ENCODE measurements at places on chromosomes 6 and 20. TPM values are rescaled to one million over a fixed set of nuclear protein-coding genes. Genes with fewer than 3 reads are reported as not detected.

Gene MROH8
- polyA plus RNA-seq: 1.3 TPM

Gene GGTLC1
- polyA plus RNA-seq: not detected

DNA sequence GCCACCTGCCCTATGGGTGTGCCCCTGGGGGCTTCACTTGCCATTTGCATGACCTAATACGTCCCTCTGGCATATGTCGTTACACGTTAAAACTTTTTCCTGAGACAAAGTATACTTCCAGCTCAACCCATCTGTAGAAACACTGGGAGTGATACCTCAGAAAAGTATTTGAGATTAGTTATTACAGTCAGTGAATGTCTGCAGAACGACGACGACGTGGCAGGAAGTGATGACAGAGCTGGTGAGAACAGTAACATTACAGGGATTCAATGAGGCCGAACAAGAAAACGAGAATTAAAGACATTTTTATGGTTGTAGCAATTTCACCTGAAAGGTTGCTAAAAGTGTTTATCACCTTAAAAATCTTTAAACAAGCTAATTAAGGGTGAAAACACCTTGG, 40.2 kb downstream of the SASH1 start:
- no peak for DNase-seq

DNA sequence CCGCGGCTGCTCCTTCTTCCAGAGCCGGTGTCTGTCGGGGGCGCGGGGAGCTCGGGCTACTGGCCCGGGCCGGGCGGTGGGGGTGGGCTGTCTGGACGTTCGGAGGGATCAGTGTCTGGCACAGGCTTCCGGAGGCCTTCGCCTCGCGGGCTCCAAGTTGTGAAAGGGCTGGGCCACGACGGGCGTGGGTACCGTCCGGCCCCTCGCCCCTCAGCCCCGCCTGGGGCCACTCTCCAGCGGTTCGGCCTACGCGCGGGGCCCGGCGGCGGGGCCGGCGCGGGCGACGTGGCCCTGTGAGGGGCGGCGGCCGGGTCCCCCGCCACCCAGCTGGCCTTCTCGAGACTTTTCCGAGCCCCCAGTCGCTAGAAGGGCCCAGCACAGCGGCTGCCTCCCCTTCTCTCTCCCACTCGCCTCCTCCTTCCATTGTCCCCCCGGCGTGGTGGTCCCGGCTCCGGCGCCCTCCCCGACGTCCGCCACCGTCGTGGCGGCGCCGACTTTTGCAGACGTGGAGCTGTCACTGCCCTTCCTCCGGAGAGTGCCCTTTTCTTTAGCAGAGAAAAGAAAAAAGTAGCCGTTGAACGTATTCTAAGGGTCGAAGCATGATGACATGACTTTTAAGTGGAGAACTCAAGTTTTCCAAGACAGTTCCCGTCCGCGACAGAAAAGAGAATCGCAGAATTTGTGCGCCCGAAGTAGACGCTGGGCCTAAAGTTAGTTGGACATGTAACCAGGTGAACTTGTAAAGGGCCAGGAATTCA, 571 bp downstream of the ITCH start:
- DNase-seq: peak; percentile 48

- DNase-seq: peak; percentile 83
Observed at GRCh38 chr6:151027295-151027747, 161.8 kb downstream of the MTHFD1L start.

DNA sequence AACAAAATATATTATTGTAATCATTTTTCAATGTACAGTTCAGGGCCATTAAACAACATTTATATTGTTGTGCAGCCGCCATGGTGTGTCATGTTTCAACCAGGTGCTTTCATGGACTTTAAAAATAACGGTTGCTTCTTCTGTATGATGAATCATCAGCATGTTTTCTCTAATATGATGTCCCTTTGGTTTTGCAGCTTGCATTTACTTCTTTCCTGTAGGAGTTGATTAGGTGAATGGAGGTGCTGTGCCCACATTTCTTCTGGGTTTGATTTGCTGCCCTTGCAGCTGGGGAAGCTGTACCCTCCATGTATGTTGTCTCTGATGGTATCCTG, 54.9 kb upstream of the TULP4 start:
- DNase-seq: no peak

DNA sequence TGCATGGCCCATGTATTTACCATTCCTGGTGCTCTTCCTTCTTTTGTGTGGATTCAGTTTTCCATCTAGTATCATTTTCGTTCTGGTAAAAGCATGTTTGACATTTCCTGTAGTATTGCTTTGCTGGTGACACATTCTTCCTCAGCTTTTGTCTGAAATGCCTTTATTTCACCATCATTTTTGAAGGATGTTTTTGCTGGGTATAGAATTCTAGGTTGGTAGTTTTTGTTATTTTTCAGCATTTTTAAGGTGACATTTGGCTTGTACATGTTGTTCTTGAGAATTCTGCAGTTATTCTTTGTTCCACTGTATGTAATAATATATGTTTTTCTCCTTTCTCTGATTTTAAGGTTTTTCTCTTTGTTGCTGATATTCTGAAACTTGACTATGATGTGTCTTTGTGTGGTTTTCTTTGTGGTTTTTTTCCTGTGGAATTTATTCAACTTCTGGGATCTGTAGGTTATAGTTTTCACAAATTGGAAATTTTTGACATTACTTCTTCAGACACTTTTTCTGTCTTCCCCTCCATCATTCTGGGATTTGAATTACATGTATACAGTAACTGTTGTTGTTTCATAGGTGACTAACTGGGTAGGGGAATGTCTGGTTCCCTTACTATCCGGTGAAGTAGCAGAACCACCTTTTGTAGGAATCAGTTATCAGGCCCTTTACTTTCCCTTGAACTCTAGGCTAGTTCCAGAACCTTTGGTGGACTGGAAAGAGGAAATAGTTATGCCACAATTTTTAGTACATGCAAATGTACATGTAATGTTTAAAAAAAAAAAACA, 30.2 kb downstream of the SNX9 start:
- DNase-seq: no peak

DNA sequence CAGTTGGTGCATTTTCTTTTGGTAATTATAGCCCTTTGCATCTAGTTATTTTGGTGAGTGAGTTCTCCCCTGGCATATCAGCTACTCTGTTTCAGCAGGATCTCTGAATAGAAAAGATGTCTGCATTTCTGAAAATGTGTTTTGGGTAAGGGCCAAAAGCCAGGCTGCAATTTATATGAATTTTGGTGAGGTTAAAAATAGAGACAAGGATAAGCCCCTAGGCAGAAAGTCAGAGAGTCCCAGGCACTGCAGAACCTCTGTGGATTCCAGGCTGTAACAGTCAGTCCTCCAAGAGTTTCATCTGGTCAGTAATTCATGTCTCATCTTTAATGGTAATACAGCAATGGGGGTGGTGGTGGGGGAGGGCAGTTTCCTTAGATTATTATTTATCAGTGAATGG, 53.0 kb downstream of the HDGFL1 start:
- no peak for DNase-seq

GRCh38 chr6:4170297-4170696, 34.9 kb upstream of the ECI2 start:
- DNase-seq: no peak

DNA sequence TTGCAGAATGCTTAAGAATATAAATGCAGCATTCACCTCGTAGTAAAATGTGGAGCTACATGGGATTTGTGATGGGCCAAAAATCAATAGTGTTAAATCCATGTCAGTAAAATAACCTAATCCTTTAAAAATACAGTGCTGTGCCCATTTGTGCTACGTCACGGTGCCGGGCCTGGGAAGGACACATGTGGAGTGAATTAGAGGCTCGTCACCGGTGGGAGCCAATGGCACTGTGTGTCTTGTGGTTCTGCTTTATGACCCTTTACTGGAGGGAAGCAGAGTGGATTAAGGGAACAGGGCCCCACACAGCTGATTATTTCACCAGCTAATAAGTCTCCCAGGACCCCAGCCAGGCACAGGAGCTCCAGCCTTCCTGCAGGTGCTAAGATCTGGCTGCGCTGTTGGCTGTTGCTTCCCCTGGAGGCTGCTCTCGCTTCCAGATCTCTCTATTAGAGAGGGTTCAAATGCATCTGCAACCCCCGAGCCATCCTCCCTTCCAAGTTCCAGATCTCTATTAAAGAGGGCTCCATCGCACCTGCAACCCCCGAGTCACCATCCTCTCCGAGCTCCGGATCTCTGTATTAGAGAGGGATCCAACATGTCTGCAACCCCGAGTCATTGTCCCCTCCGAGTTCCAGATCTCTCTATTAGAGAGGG, 405.8 kb downstream of the CDH4 start:
- DNase-seq: no peak

DNA sequence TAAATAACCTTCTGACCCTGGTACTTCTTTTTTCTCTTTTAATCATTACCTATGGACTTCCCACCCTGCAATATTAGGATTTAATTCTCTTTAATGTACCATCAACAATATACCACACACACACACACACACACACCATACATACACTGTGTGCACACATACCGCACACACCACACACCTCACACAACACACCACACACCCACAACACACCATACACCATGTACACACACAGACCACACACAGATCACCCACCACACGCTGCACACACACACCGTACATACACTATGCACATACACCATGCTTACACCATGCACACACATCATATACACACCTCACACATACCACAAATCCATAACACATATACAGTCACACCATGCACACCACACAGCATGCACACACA, 57.4 kb upstream of the MAP3K4 start:
- DNase-seq: no peak

- DNase-seq: no peak
Observed at GRCh38 chr20:7505835-7506221, 434.4 kb downstream of the HAO1 start.

DNA sequence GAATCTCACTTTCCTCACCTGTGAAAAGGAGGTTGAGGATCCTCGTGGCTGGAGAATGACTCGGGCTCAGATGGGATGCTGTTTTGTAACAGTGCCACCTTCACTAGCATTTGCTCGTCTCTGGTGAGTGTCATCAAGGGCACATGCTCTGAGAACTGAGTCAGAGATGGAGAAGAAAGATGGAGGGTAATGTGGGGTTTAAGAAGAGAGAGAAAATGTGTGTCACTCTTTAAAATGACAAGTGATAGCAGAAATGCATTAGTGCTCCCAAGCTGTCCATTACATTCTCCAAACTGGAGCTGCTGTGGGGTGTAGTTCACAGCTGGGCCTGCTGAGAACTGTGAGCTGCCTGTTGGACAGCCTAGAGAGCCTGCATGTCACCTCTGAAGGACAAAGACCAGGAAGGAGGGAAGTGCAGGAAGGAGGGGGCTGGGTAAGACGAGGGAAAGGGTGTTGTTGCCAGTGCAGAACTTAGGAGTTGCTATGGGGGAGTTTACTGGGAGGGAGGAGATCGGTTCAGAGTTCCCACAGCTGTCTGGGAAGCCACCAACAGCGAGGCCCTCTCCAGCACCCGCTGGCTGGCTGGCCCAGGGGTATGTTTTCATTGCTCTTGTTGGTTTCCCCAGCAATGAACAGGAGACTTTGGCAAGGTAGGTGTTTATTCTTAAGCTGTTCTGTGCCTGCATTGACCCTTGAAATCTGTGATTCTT, 19.8 kb downstream of the GMPR start:
- no peak for DNase-seq

- no peak for DNase-seq
Observed at GRCh38 chr6:128241216-128241615, 279.2 kb downstream of the PTPRK start.

- peak; percentile 87 for DNase-seq
Observed at GRCh38 chr6:11766589-11767450, 11.8 kb downstream of the ADTRP start.

DNA sequence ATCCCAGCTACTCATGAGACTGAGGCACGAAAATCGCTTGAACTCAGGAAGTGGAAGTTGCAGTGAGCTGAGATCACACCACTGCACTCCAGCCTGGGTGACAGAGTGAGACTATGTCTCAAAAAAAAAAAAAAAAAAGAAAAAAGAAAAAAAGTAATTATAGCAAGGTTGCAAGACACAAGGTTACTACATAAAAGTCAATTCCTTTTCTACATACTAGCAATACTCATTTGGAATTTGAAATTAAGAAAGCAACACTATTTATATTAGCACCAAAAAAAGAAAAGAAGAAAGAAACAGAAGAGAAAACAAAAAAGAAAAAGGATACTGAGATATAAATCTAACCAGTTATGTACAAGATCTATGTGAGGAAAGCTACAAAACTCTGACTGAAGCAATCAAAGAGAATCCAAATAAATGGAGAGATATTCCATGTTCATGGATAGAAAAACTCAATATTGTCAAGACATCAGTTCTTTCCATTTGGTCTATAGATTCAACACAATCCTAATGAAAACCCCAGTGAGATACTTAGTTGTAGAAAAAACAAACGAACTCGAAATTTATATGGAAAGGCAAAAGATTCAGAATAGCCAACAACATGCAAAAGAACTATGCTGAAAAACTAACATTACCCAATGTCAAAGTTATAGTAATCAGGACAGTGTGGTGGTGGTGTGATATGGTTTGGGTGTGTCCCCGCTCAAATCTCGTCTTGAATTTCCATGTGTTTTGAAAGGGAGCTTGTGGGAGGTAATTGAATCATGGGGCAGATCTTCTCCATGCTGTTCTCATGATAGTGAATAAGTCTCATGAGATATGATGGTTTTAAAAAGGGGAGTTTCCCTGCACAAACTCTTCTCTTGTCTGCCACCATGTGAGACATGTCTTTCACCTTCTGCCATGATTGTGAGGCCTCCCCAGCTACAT, 73.3 kb downstream of the GPX5 start:
- DNase-seq: no peak

DNA sequence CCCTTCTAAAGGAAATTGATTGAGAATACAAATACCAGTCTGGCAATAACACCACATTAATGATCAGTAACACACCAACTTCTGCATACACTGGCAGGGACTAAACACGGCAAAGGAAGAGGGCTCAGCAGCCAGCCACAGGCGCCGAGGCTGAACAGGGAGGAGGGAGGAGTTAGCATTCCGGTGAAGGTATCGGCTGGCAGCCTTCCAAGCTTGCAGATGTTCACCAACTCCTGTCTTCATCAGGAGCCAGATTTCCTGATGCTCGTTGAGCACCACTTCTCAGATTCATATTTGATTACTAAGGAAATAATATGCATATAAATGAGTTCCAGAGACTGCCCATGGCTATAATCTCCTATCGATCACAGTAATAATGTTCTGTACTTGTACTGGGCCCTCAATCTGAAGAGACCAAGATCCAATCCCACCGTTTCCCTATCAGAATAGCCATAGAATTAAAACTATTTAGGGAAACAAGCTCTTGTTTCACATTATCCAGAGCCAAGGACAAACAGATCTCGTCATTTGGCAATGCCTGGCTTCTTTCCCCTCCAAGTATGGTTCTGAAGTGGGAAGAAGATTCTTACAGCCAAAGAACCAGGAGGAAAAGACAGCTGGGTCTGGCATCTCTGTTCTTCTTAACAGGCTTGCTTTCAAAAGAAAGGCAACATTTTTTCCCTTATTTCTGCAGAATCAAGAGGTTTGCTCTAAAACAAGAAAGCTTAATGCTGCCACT, 42.2 kb downstream of the GFOD1 start:
- DNase-seq: no peak

Measured in A549 (cell line).